ENCODE measurements at places on chromosomes 3 and 15.
A peak's percentile ranks its signal among the peaks of the same experiment; 100 is the strongest.

GRCh38 chr15:45458746-45459403 is 63.7 kb downstream of the SLC30A4 start:
- peak; percentile 77 for DNase-seq

- DNase-seq = no peak
Observed at GRCh38 chr3:141266186-141266585, 34.6 kb downstream of the PXYLP1 start.

- DNase-seq = no peak
Observed at GRCh38 chr3:186871403-186871924, 29.0 kb downstream of the ADIPOQ start.

DNA sequence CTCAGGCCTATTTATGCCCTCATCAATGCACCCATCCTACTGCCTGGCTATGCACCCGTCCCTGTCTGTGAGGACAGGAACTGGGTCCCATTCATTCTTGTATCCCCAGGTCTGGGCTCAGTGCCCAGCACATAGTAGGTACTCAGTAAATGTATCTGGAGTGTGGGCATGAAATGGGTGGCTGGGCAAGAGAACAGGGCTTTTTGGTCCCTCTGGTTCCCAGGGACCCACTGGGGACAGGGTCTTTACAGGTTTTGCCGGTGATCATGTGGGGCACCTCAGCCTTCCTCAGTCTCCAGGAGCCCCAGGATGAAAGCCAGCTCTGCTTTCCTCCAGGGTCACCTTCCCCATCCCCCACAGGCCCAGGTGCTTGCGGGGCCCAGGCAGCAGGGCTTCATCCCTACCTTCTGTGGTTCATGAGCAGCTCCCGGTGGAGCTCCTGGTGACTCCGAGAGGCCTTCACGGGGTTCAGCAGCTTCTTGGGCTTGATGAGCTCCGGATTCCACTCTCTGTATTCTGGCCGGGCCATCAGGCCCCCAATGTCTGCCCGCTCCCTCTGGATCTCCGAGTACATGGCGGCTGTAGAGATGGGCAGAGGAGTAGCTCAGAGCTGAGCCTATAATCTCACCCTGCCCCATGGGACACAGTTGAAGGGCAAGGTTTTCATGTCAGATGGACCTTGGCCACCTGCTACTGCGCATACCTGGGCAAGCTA is 7.7 kb downstream of the FAM107A start:
- no peak for DNase-seq

GRCh38 chr3:480070-480469 is 283.5 kb downstream of the CHL1 start:
- DNase-seq = no peak

DNA sequence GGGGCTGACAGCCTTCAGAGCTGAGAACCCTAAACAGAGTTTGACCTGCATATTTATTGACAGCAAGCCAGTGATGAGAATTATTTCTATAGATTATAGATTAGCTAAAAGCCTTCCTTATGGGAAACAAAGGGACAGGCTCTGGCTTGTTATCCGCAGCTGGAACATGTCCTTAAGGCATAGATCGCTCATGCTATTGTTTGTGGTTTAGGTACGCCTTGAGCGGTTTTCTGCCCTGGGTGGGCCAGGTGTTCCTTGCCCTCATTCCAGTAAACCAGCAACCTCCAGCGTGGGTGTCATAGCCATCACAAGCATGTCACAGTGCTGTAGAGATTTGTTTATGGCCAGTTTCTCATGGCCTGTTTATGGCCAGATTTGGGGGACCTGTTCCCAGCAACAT is 10.2 kb upstream of the FAH start:
- no peak for DNase-seq

DNA sequence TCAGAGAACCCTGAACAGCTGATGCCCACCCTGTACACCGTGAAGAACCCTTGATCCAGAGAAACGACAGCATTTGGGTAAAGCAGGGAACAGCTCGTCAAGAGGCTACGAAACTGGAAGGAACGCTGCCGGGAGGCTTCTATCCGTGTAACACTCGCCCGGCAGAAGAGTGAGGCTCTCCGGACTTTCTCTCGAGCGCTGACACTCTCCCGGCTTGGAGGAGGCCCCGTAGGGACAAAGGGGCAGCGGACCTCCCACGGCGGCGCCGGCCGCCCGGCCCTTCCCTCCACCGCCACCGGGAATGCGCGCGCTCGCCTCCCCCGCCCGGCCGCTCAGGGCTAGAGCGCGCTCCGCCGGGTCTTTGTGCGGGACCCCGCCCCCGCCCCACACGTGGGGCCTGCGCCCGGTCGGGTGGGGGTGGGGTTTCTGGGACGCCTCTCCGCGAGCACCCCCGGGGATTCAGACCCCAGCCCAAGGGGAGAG is 1.7 kb downstream of the HYAL2 start:
- no peak for DNase-seq

GRCh38 chr3:127848131-127849129 is 26.1 kb upstream of the MGLL start:
- no peak for DNase-seq

- no peak for DNase-seq
Observed at GRCh38 chr15:80465626-80466005, 61.4 kb downstream of the ARNT2 start.

DNA sequence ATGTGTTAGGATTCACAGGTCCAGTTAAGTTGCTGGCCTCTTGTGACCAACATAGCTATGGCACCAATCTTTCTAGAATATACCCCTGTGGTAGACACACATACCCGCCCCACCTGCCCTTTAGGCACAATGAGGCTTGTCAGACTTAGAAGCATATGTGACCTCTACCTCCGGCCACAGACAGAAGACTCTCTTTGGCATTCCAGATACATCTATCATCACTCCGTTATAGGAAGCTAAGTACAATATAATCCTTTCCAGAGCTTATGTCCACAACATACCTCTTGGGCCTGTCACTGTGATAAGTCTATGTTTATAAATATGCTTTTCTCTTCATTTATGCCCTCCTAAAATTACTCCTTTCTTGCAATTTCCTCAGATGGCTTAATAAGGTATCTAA is 39.8 kb downstream of the CD47 start:
- DNase-seq = no peak

GRCh38 chr3:13069495-13069894 is 3.7 kb downstream of the IQSEC1 start:
- no peak for DNase-seq

- DNase-seq = no peak
Observed at GRCh38 chr3:165753560-165753959, 83.7 kb downstream of the BCHE start.

DNA sequence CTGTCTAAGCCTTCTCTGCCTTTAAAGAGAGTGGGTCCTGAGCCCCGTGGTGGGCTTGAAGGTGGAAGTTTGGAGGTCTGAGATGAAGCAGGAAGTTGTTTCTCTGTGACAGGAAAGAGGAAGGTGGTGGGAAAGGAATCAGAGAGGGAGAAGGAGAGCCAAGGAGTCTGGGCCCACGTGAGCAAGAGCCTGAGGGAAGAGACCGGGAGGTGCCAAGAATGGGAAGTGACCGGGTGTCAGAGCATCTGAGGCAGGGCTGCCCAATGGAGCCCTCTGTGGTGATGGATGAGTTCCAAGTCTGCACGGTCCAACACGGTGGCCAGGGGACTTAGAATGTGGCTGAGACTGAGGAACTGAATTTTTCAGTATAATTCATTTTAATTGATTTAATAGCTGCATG is 24.6 kb downstream of the ALDH1L1 start:
- no peak for DNase-seq

- DNase-seq = no peak
Observed at GRCh38 chr3:115659253-115660220, 36.2 kb downstream of the GAP43 start.

GRCh38 chr3:63976161-63976871 is 47.0 kb downstream of the PSMD6 start:
- DNase-seq = no peak

GRCh38 chr3:105715372-105715771 is 153.4 kb downstream of the CBLB start:
- no peak for DNase-seq

GRCh38 chr3:41018855-41019254 is 180.4 kb upstream of the CTNNB1 start:
- no peak for DNase-seq

GRCh38 chr15:61411902-61412510 is 182.9 kb upstream of the RORA start:
- DNase-seq = no peak

DNA sequence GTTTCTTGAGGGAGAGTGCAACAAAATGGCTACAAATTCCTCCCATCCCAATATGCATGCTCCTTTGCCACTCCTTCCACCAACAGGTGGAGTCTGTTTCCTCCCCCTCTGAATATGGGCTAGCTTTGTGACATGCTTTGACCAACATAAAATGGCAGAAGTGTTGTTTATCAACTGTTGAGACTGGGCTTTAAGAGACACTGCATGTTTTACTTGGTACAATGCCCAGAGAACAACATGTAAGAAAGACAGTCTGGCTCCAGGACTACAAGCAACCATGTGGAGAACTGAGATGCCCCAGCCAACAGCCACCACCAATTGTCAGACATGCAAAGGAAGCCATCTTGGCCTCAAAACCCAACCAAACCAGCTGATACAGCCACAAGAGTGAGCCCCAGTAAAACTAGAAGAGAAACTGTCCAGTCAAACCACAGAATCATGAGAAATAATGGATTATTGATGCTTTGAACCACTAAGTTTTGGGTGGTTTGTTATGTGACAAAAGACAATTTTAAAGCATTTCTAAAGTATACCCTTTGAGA is 40.5 kb downstream of the NUDT16 start:
- no peak for DNase-seq

DNA sequence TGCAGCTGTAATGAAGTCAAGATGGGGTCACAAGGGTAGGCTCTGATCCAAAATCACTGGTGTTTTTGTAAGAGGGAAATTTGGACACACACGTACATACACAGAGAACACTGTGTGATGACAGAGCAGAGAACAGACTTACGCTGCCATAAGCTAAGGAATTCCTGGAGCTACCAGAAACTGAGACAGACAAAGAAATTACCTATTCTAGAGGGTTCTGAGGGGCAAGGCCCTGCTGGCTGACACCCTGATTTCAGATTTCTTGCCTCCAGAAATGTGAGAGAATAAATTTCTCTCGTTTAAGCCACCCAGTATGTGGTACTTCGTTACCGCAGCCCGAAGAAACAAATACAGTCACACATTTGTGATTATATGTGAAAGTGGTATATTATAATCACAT is 24.8 kb downstream of the CBLB start:
- no peak for DNase-seq

- DNase-seq = no peak
Observed at GRCh38 chr3:69149586-69149985, 27.2 kb upstream of the LMOD3 start.

DNA sequence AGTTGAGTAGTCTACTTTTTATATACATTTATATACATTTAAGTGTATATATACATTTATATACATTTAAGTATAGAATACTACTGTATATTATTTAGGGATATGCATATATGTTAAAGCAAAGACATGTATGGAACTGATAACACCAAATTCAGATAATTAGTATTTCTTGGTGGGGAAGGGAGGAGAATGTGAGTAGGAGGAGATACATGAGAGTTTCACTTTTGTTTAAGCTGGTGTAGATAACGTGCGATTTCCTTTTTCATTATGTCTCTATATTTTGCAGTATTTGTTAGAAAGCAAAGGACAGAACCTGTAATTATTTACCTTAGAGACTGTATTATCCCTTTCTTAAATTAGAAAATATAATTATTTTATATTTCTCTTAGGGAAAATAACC is 16.6 kb upstream of the NIT2 start:
- DNase-seq = no peak

DNA sequence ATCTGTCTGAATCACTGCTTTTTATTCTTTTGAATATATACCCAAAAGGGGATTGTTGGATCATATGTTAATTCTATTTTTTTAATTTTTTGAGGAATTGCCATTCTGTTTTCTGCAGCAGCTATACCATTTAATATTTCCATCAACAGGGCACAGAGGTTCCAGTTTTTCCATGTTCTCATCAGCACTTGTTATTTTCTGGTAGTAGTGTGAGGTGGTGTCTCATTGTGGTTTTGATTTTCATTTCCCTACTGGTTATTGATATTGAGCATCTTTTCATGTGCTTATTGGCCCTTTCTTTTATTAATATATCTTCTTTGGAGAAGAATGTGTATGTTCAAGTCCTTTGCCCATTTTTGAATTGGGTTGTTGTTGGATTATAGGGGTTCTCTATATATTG is 68.1 kb downstream of the PDE8A start:
- DNase-seq = no peak

GRCh38 chr3:41690766-41691563 is 270.9 kb downstream of the ULK4 start:
- no peak for DNase-seq

DNA sequence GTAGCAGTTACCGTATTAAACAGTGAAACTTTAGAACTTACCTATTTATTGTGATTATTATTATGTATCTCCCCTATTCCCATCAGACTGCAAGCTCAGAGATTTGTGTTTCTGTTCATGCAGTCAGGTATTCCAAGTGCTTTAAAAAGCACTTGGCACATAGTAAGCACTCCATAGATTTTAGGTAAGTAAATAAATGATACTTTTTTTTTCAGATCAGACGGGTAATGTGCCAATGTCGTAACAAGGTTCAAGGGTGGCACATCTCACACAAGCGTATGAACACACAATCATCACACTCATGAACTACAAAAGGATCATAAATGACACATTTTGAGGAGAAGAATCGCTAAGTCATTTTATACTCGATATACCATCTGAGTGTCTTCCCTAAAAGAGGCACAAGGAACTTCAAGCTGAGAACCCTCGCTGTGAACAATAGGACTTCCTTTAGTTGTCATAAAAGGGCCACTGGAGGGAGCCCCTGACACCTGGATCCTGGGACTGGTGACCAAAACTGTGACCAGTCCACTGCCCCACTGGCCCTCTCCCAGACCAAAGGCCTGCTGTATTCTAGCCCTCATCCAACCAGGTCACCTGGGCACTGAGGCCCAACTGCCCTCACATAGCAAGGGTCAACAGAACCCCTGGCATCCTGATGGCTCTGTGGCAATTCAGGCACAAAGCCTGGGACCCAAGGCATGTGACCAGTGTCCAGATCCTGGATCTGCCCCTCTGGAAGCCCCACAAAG is 32.1 kb downstream of the KIF9 start:
- DNase-seq = no peak

DNA sequence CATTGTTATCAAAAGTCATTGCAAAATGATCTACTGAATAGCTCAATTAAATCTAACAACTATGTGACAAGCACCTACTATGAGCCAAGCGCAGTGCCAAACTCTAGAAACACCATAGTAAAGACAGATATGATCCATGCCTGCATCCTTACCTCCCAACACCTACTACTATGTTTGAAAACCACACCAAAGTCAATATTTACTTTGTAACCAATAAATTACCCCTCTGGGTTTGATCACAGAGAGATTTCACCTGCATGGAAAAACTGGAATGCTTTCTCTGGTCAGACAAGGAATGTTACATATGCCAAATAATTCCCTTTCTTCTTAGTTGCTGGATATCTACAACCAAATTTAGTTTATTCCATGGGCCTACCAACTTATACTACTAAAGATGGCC is 422.2 kb downstream of the FHIT start:
- no peak for DNase-seq

Data from stimulated activated CD8-positive, alpha-beta memory T cell treated with anti-CD3 and anti-CD28 coated beads, Interleukin-7, amount 100 ng/mL, for 24 hours (primary cell).